ENCODE measurements at places on chromosomes 7 and 10.
A peak's percentile ranks its signal among the peaks of the same experiment; 100 is the strongest.

DNA sequence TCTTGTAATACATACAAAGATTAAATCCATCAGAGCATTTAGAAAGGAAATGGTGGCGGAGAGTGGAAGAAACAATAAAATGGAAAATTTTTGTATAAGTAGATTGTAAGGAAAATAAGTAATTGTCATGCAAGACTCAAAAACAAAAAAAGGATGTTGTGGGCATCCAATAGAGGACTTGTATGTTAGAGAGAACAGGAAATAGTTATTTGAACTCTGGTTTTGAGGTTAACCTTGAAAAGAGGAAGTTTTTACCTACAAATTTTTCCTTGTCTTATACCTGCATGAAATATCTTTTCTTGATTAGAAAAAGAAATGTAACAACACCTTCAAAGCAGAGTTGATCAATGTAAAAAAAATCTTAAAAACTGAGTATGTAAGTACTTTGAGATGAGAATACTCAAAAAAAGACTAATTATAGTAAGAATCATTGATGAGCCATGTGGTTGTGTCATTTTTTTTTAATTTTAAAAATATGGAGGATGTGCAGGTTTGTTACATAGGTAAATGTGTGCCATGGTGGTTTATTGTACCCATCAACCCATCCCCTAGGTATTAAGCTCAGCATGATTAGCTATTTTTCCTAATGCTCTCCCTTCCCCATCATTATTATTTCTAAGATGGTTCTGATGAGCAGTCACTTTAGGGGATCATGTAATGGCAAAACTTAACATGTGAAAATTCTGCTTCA, 11.9 kb downstream of the TMEM106B start:
- H3K27me3 ChIP-seq, result no peaks in the 10 kb centered on the region
- peak overlapping the region; percentile 8 for H3K4me3 ChIP-seq
- no peak for DNase-seq
- H3K4me1 ChIP-seq, result peaks cover 34% of the 10 kb centered on the region
- peak overlapping the region; percentile 60 for H3K27ac ChIP-seq
- H3K36me3 ChIP-seq, result peaks cover 77% of the 10 kb centered on the region

DNA sequence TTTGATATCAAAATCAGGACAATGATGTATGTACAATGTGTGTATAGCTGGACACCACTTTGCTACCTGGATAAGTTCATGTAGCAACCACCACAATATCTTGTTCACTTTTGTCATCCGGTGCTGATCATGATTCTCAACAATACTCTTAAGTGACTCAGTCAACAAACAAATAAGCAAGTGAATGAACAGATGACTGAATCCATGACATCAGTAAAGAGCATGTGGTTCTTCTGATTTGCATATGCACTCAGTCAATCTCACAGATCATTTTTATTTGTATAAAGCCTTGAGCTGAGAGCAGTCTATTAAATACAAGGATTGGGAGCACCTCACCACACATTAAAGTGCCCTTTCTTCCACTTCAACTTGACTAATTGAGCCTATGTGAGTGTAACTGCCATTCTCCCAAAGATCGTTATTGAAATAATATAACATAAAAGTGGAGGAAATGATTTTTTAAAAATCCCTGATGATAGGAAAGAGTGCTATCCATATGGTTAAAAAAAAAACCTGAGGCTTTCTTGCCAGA, 69.5 kb downstream of the NPSR1 start:
- H3K4me1 ChIP-seq, result peaks cover 9% of the 10 kb centered on the region
- no peak overlapping the region for H3K4me3 ChIP-seq
- H3K36me3 ChIP-seq, result no peaks in the 10 kb centered on the region
- no peak overlapping the region for H3K27ac ChIP-seq
- DNase-seq, result no peak
- peaks cover 13% of the 10 kb centered on the region for H3K27me3 ChIP-seq

GRCh38 chr10:47176903-47177868, 122.8 kb upstream of the GDF10 start:
- H3K4me1 ChIP-seq, result peaks cover 6% of the 10 kb centered on the region
- no peak overlapping the region for H3K27ac ChIP-seq
- no peak for DNase-seq
- no peaks in the 10 kb centered on the region for H3K36me3 ChIP-seq
- no peak overlapping the region for H3K4me3 ChIP-seq

GRCh38 chr10:89838044-89838615, 136.7 kb downstream of the KIF20B start:
- peaks cover 36% of the 10 kb centered on the region for H3K27me3 ChIP-seq
- H3K36me3 ChIP-seq, result no peaks in the 10 kb centered on the region
- H3K4me1 ChIP-seq, result peaks cover 5% of the 10 kb centered on the region
- H3K27ac ChIP-seq, result no peak overlapping the region

DNA sequence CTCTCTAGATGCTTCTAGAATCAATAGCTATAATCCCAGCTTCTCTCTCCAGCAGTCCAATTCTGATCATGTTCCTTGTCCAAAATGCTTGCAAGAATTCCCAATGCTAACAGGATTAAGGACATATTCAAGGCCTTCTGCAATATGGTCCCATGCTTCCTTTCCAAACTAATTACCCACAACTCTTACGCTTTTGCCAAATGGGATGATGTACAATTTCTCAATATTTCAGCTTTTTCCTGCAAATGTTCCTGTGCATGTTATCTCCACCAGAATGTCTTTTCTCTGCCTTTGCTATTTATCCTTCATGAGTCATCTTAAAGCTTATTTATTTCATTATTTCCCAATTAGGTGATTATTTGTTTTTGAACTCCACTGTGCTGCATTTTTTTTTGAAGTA, 556.4 kb downstream of the SORCS1 start:
- no peaks in the 10 kb centered on the region for H3K4me1 ChIP-seq
- no peaks in the 10 kb centered on the region for H3K36me3 ChIP-seq
- no peak for DNase-seq
- H3K27ac ChIP-seq, result no peak overlapping the region
- H3K27me3 ChIP-seq, result no peaks in the 10 kb centered on the region
